ENCODE measurements at places on chromosomes 16 and 17.

GRCh38 chr17:19457046-19457445 lies 46.0 kb downstream of the RNF112 start:
- no peak for DNase-seq

GRCh38 chr17:58617563-58617962 lies 74.3 kb downstream of the TEX14 start:
- no peak for DNase-seq

- no peak for DNase-seq
These were observed 256.9 kb downstream of the C16orf95 start for GRCh38 chr16:87060034-87060986.

GRCh38 chr17:61491981-61492380 lies 39.8 kb downstream of the TBX4 start:
- no peak for DNase-seq

GRCh38 chr17:1592751-1593629 lies 30.4 kb upstream of the PITPNA start:
- DNase-seq = no peak

- DNase-seq = no peak
These were observed 19.3 kb downstream of the CRISPLD2 start for GRCh38 chr16:84839054-84839453.

- no peak for DNase-seq
These were observed 996 bp downstream of the TNFSF13 start for GRCh38 chr17:7559320-7560171.

- no peak for DNase-seq
These were observed 14.1 kb downstream of the TBC1D16 start for GRCh38 chr17:80021600-80021999.

GRCh38 chr17:21482189-21482865 lies 106.2 kb downstream of the KCNJ12 start:
- no peak for DNase-seq

Measured in KBM-7 (cell line).